ENCODE measurements at places on chromosomes 11 and 22. TPM values are rescaled to one million over a fixed set of nuclear protein-coding genes. Genes with fewer than 3 reads are reported as not detected.

- H3K4me3 ChIP-seq, result no peak overlapping the region
- no peak overlapping the region for H3K27ac ChIP-seq
- no peak for DNase-seq
- no peaks in the 10 kb centered on the region for H3K27me3 ChIP-seq
- no peaks in the 10 kb centered on the region for H3K36me3 ChIP-seq
Observed at GRCh38 chr11:41307296-41308080, 152.0 kb downstream of the LRRC4C start.

The BTBD10 gene
- total RNA-seq, result 26.4 TPM

- no peaks in the 10 kb centered on the region for H3K27me3 ChIP-seq
- DNase-seq, result no peak
- H3K27ac ChIP-seq, result no peak overlapping the region
- H3K4me1 ChIP-seq, result peaks cover 34% of the 10 kb centered on the region
- H3K4me3 ChIP-seq, result no peak overlapping the region
Observed at GRCh38 chr11:75902631-75903030, 87.6 kb downstream of the UVRAG start.

DNA sequence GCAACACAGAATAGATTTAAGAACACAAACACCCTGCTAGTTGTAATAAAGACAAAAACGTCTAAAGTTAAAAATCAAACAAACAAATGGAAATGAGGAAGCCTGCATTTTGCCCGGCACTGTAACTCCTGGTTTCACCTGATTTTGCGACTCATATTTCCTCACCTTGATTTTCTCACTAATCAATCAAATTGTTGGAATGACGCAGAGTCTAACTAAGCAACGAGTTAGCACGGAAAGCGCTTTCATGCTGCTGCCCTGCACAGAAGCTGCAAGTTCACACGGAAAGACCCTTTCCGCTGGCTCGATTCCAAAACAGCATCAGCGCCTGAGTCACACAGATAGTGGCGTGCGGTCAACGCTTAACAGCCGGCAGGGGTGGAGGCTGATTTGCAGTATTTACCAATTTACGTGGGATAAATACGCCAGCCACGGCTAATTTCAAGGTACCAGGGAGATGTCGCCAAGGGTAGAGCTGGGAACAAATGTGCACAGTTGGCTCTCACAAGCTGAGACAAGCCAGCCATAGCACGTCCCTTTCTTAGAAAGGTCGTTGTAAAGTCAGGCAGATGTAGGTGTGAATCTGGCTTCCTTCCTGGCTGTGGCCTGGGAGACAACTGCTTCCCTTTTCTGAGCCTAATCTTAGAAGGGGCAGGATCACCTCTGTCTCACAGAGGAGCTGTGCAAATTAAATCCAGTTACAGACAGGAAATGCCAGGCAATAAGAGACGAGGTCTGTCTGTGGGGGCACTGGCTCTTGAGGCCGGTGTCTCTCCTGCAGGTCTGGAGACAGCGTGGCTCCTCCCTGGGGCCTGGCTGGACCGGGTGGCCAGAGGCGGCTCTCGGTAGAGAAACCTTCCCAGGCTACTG is 76.9 kb upstream of the TTLL12 start:
- H3K27ac ChIP-seq, result peak overlapping the region; percentile 44
- peaks cover 29% of the 10 kb centered on the region for H3K27me3 ChIP-seq
- H3K4me3 ChIP-seq, result peak overlapping the region; percentile 40
- DNase-seq, result peak; percentile 43

The TMEM132A gene
- 6.4 TPM for total RNA-seq

The CLTCL1 gene
- 9.4 TPM for total RNA-seq

GRCh38 chr11:33273656-33274055 is 16.5 kb downstream of the HIPK3 start:
- no peak overlapping the region for H3K4me3 ChIP-seq
- H3K27me3 ChIP-seq, result no peaks in the 10 kb centered on the region
- peak overlapping the region; percentile 34 for H3K27ac ChIP-seq
- H3K36me3 ChIP-seq, result peaks cover 3% of the 10 kb centered on the region

The CELSR1 gene
- 8.9 TPM for total RNA-seq

DNA sequence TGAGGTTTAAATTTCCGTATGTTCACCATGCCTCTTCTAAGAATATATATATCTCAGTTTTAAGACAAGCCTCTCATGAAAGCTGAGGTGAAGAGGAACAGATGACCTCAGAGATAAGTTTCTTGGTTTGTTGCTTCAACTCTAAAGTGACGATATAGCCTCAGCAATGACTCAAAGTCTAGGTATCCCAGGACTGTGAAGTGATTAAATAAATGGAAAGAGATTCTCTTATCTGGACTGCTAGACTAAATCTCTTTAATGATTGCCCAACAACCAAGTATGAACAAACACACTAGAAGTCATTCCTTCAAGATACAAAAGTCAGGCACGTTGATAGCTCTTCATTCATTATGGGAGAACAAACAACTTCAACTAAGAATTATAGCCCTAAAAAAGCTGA is 15.3 kb downstream of the CADM1 start:
- H3K27me3 ChIP-seq, result peaks cover 18% of the 10 kb centered on the region
- no peaks in the 10 kb centered on the region for H3K36me3 ChIP-seq
- DNase-seq, result no peak
- H3K4me3 ChIP-seq, result no peak overlapping the region
- H3K4me1 ChIP-seq, result peaks cover 6% of the 10 kb centered on the region

The BTG4 gene
- total RNA-seq, result not detected

Data from left ventricle myocardium inferior (tissue), 1 donor.